Caco-2 (cell line): ENCODE measurements at places on chromosomes 16 and 17. TPM values are rescaled to one million over a fixed set of nuclear protein-coding genes. Genes with fewer than 3 reads are reported as not detected.

Gene CDH3
- total RNA-seq = 114 and 144 TPM in 2 replicates

Gene MEIOC
- total RNA-seq = not detected in 2 replicates

Gene ALDOC
- 16.3 and 17.7 TPM in 2 replicates for total RNA-seq

Gene HEXIM1
- total RNA-seq = 71.0 and 78.0 TPM in 2 replicates

Gene ATP6V0A1
- total RNA-seq = 82.8 and 103 TPM in 2 replicates
